Renal pelvis (tissue), 12 donors: ENCODE measurements at places on chromosomes 2 and 18. TPM values are rescaled to one million over a fixed set of nuclear protein-coding genes. Genes with fewer than 3 reads are reported as not detected.

DNA sequence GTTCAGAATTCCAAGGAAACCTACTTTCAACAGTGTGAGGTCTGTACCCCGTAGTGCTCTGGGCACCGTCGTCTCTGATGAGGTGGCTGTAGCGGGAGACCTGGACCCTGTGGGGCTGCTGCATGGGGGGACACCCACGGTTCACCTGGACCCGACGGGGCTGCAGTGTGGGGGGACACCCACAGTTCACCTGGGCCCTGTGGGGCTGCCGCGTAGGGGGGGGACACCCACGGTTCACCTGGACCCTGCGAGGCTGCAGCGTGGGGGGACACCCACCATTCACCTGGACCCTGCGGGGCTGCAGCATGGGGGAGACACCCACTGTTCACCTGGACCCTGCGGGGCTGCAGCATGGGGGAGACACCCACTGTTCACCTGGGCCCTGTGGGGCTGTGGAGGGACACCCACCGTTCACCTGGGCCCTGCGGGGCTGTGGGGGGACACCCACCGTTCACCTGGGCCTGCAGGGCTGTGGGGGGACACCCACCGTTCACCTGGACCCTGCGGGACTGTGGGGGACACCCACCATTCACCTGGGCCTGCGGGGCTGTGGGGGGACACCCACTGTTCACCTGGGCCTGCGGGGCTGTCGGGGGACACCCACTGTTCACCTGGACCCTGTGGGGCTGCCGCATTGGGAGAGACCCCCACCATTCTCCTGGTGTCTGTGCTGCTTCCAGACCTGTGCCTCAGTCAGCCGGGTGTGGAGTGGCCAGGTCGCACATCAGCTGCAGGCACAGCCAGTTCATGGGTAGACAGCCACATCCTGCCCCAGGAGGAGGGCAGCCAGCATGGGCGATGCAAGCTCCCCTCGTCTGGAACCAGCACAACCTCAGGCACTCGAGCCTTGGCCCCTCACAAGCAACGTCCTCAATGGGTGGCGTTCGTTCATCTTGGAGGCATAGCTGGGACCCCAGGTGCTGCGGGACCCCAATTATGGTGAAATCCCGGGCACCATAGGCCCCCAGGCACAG, 114.5 kb downstream of the TMEM18 start:
- no peak for DNase-seq

DNA sequence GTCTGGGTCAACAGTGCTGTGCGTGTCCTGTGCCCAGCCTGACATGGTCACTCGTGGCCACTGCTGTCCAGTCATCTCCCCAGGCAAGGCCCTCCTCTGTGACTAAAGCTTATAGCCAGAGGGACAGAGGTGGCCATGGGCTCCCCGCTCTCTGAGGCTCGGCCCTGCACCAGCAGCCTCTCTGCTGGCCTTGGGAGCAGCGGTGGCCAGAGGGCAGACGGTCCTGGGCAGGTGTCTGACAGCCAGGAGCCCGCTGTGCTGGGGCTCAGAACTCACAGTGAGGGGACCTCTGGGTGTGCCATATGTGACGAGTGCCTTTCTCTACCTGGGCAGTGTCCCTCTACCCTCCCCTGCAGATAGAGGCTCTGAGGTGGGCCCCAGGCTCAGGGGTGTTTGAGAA, 98.7 kb downstream of the FAM210A start:
- DNase-seq: no peak

GRCh38 chr2:27751377-27751776, 20.1 kb upstream of the MRPL33 start:
- DNase-seq: no peak

The MEP1B gene
- not detected for polyA plus RNA-seq

The KCNS3 gene
- 11.6 TPM for polyA plus RNA-seq

DNA sequence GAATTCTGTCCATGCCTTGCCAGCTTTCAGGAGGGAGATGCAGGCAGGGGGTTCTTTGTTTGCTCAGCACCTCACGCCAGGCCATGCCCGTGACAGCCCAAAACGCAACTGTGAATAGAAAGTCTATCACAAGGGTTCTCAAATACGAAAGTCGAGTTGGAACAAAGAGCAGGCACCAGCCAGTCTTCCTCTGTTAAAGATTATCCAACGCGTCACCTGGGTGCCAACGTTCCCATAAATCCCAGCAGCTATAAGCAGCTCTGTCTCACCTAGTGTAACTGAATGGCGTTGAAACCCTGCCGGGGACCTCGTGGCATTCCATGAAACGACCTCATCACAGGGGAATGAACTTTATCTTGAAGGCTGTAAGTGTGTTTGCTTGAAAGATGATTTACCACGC, 84.8 kb upstream of the GATA6 start:
- peak; percentile 35 for DNase-seq

The CRYGC gene
- polyA plus RNA-seq: not detected

DNA sequence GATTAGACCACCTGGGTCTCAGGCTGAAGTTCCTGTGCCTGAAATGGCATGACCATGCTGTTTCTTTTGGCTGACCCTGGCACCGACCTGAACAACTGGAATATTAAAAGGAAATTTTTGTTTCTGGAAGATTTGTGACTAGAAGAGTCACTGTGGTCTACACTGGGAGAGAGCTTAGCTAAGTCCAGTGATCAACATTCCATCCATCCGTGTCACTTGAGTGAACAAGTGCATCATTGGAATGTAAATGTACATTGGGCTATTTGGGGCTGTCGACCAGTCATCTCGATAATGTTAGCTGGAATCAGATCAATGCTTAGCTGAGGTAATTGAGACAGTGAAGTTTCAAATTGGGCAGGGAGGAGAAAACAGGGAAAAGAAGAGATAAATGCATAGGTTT, 95.4 kb upstream of the CCDC85A start:
- DNase-seq: no peak

DNA sequence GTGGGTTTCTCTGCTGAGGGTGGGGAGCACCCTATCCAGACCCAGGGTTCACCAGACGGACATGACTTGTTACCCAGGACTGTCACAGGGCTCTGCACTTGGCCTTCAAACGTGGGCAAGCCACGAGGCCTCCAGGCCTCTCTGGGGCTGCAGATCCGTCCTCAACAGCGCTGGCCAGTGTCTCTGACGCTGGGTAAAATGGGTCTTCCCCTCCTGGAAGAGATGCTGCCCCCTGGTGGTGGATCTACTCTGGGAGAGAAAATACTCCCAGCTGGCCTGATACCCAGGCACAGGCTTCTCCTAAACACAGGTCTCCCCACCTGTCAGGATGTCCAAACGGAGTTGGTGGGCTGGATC, 3.7 kb downstream of the GPR17 start:
- DNase-seq: peak; percentile 78

GRCh38 chr2:154546341-154546740, 152.2 kb upstream of the KCNJ3 start:
- no peak for DNase-seq

The RMDN2 gene
- polyA plus RNA-seq: 14.9 TPM

The LIPG gene
- polyA plus RNA-seq: 43.9 TPM

DNA sequence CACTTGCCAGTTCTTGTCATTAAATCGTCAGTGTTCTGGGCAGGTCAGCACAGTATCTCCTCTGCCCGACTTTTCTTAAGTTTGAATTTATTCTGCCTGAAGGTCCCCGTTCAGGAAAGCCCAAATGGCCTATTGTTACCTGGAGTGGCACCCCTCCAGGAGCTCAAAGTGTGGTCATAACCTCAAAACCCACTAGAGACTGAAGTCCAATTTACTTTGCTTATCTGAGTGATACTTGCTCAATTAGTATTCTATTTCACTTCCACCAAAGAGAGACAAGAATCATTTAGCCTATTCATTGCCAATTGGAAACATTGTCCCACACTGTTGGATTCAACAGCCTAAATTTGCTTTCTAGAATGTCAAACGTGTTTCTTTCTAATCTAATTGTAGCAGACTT, 375.3 kb downstream of the LNPK start:
- DNase-seq: no peak

DNA sequence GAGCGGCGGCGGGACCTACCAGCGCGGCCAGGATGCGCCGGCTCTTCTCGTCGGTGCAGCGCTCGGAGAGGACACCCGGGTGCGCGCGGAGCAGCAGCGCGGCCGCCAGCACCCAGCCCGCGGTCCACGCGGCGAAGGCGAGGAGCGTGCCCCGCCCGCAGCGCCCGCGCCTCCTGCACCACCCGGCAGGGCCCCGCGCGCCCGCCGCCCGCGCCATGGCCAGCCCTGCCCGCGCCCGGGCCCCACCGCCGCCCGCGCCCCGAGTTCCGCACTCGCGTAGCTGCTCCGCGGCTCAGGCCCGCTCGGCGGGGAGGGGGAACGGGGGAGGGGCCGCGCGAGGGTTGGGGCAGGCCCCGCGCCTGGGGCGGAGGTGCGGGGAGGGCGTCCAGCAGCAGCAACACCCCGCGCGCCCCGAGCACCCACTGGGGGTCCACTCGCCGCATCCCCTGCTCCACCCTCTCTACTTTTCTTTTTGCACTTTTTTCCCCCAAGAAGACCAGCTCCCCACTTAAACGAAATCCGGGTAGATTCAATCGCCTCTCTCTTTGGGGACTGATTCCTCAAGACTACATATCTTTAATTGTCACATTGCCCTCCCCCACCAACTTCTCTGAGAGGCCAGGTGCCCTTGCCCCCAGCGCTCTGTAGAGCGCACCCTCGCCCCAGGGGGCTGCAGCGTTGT, at the start of gene DIPK1C:
Gene DIPK1C, minus strand, starts transcription at position 266 of the 682 bp plus-strand sequence. Its CDS starts 49 bp downstream, at position 217.
- no peak for DNase-seq
